SHP77 (cell line): ENCODE measurements at places on chromosomes 6 and 20.

DNA sequence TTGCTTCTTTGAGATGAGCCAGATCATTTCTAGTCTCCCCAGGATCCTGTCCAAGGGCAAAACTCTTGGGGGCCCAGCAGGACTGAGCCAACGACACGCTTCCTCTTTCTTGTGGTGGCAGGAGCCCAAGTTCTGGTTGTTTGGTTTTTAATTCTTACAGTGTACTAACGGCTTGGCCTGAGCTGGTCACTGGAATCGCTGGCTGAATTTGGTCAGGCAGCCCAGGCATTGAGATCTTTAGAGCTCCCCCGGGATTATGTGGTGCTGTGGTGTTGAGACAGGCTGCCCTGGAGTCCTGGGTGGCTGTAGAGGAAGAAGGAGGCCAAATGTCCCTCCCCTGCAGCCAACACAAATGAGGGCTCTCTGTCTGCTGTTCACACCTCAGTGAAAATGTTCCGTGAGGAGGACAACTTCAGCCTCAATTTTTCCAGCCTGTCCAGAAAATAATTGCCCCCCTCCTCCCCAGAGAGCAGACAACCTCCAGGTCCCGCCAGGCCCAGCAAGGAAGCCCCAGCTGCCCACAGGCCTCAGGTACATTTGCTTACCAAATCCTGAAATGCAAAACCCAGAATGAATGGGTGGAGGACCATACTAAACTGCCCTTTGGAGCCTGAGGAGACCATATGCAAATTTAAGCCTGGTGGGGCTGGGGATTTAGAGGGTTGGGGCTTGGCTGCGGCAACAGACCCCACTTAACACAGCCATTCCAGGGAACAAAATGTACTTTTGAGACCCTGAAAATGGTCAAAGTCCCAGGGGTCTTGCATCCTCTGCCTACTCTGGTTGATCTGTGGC is 23.6 kb downstream of the BNIP5 start:
- no peak for DNase-seq

DNA sequence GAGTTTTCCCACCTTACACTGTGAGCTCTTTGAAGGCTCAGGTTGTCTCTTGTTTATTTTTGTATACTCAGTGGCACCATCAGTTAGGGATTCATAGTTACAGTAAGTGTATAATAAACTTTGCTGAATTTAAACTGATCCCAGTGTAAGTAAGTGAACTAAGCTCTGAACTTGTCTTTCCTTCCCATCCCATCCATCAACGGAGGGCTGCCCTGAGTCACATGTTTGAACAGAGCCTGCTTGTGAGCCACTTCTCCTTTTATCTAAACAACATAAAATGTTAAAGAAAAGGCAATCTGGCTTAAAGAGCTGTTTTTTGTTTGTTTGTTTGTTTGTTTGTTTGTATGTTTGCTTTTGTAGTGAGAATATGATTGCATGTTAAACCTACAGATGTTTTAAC is 185.7 kb upstream of the MARCKS start:
- no peak for DNase-seq

DNA sequence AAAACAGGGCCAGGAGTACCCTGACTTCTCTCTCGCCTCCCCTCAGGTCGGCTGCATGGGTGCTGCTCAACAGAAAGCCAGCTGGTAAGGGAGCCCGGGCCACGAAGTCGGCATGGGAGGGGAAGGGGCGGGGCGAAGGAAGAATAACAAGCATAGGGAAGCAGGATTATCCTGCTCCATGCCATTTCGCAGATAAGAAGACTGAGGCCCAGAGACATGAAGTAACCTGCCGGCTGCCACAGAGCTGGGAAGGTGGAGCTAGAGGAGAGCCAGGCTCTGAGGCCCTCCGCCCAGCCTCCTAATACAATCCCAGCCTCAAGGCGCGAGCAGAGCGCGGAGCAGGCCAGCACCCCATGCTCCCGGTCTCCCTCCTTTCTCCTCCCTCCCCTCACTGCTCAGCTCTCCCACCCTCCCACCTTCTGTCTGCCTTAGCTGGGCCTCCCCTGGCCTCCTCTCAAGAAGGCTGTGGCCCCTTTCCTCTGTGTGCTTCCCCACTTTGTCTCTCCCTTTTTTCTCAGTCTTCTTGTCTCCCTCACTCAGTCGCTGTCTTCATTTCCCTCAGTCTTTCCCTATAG is 13.2 kb upstream of the HMGA1 start:
- DNase-seq: no peak

- peak; percentile 4 for DNase-seq
Measured at GRCh38 chr6:136031982-136032381, 180.5 kb downstream of the PDE7B start.

DNA sequence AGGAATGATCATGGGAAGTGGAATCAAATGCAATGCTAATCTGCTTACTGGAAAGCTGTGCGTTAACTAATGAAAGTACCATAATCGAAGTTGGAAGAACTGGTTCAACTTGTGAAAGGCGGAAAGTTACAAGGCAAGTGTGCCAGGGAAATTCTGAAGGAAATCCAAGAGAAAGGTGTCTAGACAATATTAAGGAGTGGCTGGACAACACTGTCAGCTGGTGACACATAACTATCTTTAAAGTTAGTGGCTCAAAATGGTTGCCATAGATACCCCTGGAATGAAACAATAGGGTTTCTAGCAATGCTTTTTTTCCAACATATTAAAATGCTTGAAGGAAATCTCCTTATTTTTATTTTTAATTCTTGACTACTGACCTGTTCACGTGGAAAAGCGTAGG is 90.4 kb downstream of the BMP2 start:
- DNase-seq: no peak

DNA sequence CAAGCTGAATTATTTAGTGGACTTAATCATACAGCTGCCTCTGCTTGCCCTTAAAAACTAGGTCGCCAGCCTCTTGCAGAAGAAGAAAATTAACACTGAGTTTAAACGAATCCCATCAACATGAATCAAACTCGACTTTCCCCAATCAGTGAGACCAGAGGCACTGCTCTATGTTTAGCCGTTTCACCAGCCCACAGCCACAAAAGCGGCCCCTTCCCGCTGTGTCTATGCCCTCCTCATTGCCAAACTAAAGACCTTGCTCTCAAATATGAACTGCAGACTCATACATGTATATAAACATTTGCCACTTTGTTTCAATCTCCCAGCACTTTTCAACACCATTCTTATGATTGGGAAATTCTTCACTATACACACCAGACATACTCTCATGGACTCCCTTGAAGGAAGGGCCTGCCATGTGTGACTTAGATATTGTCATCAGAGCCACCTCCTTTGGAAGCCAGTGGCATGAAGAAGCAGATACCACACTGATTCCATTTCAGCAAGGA is 105.8 kb upstream of the ADGRF1 start:
- no peak for DNase-seq

GRCh38 chr6:128686084-128686483 is 165.7 kb upstream of the PTPRK start:
- no peak for DNase-seq

- no peak for DNase-seq
Measured at GRCh38 chr6:73579389-73579788, 58.6 kb upstream of the EEF1A1 start.

DNA sequence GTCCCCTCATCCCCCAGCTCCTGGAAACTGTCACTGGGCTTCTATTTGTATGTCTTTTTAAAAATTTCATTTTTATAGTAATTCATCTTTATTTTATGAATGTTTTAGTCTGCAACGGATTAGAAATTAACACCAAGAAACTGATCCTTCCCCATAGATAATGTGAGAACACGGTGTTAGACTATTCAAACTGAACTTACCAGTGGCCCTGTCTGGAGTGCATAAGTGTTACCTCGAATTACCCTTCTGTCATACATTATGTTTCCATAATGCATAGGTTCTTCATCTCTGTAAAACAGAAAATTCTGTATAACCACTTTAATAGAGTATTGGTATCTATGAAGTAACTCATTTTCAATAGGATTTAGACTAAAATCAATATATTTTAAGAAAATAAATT is 6.4 kb downstream of the RSPH3 start:
- DNase-seq: no peak

- DNase-seq: no peak
Measured at GRCh38 chr20:58044286-58044685, 184.2 kb downstream of the ANKRD60 start.

GRCh38 chr6:20246125-20246524 is 33.9 kb upstream of the MBOAT1 start:
- no peak for DNase-seq

DNA sequence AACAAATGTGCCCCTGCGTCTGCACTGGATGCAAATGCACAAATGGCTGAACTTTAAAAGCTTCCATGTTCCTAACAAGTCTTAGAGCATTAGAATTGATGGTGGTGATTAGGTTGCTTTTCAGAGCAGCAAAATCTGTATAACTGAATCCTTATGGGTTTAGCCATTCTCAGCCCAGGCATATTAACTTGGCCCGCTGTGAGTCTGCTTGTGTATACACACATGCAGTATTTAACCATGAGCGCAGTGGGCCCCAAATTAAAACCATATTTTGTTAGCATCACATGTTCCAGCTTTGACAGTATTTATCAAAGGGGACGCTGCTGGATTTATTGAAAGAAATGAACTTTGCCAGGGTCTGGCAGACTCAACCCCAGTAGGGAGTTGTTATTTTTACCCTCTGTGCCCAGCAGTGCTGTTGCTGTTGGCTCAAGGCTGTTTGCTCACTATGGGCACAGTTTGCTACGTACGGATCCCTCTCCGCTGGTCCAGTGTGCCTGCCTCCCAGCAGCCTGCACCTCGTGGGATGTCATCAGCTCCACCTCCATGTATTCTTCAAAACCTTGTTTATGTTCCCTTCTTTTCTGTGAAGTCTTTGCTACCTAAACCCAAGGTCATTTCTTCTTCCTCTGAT is 144.7 kb downstream of the QRSL1 start:
- DNase-seq: no peak

- no peak for DNase-seq
Measured at GRCh38 chr6:152130441-152130840, 323.0 kb downstream of the ESR1 start.

DNA sequence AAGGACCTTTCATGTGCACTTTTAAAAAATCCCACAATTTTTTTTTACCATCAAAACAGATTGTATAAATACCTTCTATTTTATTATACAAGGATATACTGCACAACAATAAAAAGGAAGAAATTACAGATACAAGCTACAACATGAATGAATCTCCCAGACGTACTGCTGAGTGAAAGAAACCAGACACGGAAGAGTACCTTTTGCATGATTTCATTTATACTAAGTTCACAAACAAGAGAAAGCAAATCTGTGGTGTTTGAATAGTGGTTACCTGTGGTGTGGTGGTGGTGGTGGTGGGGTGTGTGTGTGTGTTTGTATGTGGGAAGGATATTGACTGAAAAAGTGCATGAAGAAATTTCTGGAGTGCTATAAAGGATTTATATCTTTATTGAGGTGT is 6.8 kb upstream of the PLCB4 start:
- no peak for DNase-seq

GRCh38 chr6:46583081-46583480 is 69.5 kb downstream of the CYP39A1 start:
- DNase-seq: no peak

DNA sequence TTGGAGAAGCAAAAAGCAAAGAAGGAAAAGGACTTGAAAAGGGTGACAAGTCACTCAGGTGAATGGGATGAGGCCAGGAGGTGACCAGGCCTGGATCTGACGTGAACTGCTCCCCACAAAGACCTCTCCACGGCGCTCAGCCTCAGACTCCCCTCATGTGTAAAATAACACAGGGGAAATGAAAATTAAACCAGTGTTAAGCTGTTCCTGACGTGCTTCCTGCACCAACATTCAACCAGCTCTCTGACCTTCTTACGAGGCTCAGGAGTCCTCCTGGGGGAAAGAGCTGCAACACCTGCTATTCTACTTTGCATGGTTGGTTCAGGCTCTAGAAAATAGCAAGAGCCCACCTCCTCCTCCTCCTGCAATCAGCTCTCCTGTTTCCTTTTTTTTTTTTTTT is 256.7 kb downstream of the ATXN1 start:
- DNase-seq: no peak

DNA sequence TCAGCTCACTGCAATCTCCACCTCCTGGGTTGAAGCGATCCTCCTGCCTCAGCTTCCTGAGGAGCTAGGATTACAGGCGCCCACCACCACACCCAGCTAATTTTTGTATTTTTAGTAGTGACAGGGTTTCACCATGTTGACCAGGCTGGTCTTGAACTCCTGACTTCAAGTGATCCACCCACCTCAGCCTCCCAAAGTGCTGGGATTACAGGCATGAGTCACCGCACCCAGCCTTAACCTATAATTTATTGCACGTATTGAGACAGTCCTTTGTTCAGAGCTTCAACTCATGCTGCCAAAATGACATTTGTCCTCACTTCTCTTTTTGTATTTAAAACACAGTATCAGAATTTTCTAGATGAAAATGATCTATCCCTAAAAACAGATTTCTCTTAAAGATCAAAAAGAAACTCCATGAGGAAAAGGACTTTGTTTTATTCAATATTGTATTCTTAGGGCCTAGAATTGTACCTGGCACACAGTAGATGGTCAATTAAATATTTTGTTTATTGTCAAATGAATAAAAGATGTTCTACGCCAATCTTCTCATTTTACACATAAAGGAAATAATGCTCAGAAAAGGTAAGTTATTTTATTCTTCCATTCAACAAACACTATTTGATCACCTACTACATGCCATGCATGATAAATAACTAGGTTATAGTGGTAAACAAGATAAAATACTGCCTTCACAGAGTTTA is 10.8 kb downstream of the SERAC1 start:
- DNase-seq: no peak

DNA sequence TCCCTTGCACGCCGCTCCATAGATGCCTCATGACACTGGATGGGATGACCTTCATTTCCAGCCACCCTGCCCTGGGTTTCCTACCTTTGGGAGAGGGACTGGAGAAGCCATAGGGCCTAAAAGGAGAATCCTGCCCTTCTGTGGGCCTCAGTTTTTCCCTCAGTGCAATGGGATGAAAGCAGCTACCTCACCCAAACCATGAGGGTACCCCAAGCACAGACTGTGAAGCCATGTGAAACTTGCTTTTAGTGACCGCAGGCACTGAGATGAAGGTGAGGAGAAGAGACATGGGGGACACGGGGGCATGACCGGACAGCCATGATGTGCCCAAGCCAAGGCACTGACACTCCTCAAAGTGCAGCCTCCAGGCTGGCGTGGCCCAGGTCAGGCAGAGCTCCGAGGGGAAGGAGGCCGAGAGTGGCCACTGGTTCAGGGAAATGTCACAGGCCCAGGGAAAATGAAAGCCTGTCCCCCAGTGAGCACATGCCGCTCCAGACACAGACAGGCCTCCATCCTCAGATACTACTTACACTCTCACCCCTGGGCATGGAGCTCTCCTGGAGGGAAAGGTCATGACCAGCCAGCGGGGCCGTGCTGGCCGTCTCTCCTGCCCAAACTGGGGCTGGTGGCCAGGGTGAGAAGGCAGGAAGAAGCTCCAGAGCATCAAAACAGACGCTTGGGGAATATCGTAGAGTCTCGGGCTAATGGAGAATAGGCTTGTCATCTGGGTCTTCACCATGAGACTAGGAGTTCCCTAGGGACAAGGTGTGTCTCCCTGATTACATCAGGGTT is 116.2 kb downstream of the GRM4 start:
- DNase-seq: no peak

DNA sequence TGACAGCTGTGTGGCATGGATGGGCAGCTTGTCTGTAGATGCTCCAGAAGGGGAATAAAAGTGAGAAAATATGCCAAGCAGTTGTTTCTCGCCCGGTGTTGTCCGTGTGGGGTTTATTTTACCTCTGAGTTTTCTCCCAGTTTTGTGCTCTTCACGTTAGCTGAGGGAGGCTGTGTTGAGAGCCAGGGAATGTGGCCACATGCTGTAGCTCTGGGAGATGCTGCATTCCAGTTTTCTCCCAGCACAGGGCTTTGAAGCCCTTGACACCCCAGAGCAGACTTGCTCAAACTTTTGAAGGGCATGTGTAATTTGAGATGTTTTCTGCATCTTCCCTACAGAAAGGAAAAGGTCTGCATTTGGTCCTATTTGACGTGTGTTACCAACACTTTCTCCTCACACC is 67.7 kb downstream of the RREB1 start:
- DNase-seq: no peak
